Dermis lymphatic vessel endothelial cell (primary cell): ENCODE measurements at places on chromosomes 5 and 9. TPM values are rescaled to one million over a fixed set of nuclear protein-coding genes. Genes with fewer than 3 reads are reported as not detected.

The BAAT gene
- total RNA-seq, result under 0.01 TPM in 1 of 2 replicates, not detected in the other

The SLC36A3 gene
- not detected in 2 replicates for total RNA-seq

The PCDHA9 gene
- under 0.01 and 0.09 TPM in 2 replicates for total RNA-seq

The CLTB gene
- total RNA-seq, result 78.0 and 82.7 TPM in 2 replicates

The GALT gene
- 29.8 TPM in 2 replicates for total RNA-seq

The DIPK1B gene
- 53.4 and 56.1 TPM in 2 replicates for total RNA-seq

The SAXO1 gene
- total RNA-seq, result not detected in 2 replicates

The BSPRY gene
- not detected in 2 replicates for total RNA-seq

The SH3RF2 gene
- under 0.01 TPM in 1 of 2 replicates, not detected in the other for total RNA-seq

The IL3 gene
- not detected in 2 replicates for total RNA-seq

The KCNV2 gene
- total RNA-seq, result not detected in 2 replicates

The PSMD5 gene
- 19.3 and 22.0 TPM in 2 replicates for total RNA-seq

The SIL1 gene
- 49.6 and 50.4 TPM in 2 replicates for total RNA-seq

The F12 gene
- 0.54 and 0.77 TPM in 2 replicates for total RNA-seq

The TAF11L5 gene
- not detected in 2 replicates for total RNA-seq

The DNM1 gene
- total RNA-seq, result 0.43 and 0.65 TPM in 2 replicates

The EFCAB9 gene
- not detected in 2 replicates for total RNA-seq

The EDIL3 gene
- 0.09 and 0.22 TPM in 2 replicates for total RNA-seq

The IL33 gene
- total RNA-seq, result 1.7 and 4.5 TPM in 2 replicates

The SOHLH1 gene
- not detected in 2 replicates for total RNA-seq

The GCNT4 gene
- total RNA-seq, result 0.11 and 0.34 TPM in 2 replicates

The OLFM1 gene
- 0.54 and 12.9 TPM in 2 replicates for total RNA-seq

The NKD2 gene
- total RNA-seq, result under 0.01 and 0.11 TPM in 2 replicates

The SLCO6A1 gene
- total RNA-seq, result not detected in 2 replicates

The RFK gene
- total RNA-seq, result 50.4 and 50.7 TPM in 2 replicates

The NRARP gene
- total RNA-seq, result 23.0 and 41.4 TPM in 2 replicates

The IL5 gene
- not detected in 2 replicates for total RNA-seq

The ARHGEF37 gene
- total RNA-seq, result 12.2 and 16.0 TPM in 2 replicates

The GRAMD2B gene
- 8.7 and 16.8 TPM in 2 replicates for total RNA-seq

The PCDHB4 gene
- 0.09 and 0.22 TPM in 2 replicates for total RNA-seq

The TTLL11 gene
- 1.6 and 2.7 TPM in 2 replicates for total RNA-seq

The BRINP1 gene
- 1.2 and 1.6 TPM in 2 replicates for total RNA-seq

The SETD9 gene
- 12.4 and 21.7 TPM in 2 replicates for total RNA-seq

The CRAT gene
- total RNA-seq, result 25.4 and 25.8 TPM in 2 replicates

The FAM151B gene
- total RNA-seq, result 2.2 and 2.6 TPM in 2 replicates

The HDHD3 gene
- total RNA-seq, result 7.0 and 8.1 TPM in 2 replicates

The CNTLN gene
- total RNA-seq, result 6.5 and 8.8 TPM in 2 replicates

The LRRC26 gene
- total RNA-seq, result not detected in 2 replicates

The PCDHGB6 gene
- 2.1 and 3.7 TPM in 2 replicates for total RNA-seq

The ALAD gene
- total RNA-seq, result 11.8 and 12.1 TPM in 2 replicates

The ENHO gene
- total RNA-seq, result not detected in 2 replicates

The GPR151 gene
- total RNA-seq, result not detected in 2 replicates

The ANP32B gene
- total RNA-seq, result 6.4 and 7.8 TPM in 2 replicates

The SLC6A19 gene
- total RNA-seq, result not detected in 2 replicates
